ENCODE measurements at places on chromosomes 7 and 10.

DNA sequence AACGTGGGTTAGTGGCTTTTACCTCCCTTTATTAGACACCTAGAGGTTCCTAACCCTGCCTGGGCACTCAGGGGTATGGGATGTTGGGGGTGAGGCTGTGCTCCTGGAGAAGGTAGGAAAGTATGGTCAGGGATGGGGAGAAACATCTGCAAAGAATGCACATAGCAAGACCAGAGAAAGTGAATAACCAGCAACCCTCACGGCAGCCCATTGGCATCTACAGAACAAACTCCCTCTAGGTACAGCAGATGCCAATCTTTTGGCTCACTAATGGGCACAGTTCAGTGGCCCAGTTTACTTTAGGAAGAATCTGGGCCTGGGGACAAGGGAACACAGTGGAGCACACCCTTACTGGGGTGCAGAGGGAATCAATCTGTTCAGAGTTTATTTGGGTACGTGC is 143.9 kb downstream of the JAZF1 start:
- no peak for DNase-seq

DNA sequence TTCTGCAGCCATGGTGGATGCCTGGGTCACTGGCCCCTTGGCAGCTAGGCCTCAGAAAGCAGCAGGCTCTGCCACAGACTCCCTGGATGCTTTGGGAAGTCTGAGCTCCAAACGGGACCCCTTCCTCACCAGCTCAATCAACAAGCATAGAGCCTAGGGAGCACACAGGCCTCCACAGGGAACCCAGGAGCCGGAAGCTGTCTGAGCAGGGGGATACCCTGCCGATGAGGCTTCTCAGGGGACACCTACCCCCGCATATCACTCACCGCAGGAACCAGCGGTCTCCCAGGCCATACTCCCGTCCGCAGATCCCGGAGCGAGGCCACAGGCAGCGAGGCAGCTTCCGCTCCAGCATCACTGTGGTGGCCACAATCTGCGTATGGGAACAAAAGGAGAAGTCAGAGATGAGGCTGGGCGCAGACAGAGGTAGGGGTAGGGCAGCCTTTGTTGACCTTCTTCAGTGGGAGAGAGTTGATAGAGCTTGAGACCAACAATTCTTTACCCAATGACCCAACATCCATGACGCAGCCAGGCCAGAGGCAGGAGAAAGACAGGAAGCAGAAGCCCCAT is 13.4 kb downstream of the TRPV6 start:
- DNase-seq: no peak

DNA sequence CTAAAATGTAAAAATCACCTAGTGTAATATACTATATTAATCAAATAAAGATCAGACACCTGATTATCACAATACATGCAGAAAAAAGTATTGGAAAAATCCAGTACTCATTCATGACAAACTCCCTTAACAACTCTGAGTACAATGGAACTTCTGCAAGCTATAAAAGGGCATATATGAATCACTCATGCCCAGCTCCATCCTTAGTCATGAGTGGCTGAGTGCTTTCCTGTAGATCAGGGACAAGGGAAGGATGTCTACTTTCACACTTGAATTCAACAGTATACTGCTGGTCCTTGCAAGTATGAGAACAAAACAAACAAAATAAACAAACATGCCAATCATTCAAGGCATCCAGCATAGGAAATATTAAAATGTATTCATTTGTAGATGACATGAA is 116.5 kb downstream of the ADARB2 start:
- DNase-seq: no peak

- DNase-seq: no peak
Observed at GRCh38 chr10:82278401-82279182, 403.6 kb downstream of the NRG3 start.

- peak; percentile 19 for DNase-seq
Observed at GRCh38 chr10:97016728-97017473, 168.9 kb downstream of the SLIT1 start.

GRCh38 chr10:121185816-121186455 is 334.8 kb downstream of the WDR11 start:
- DNase-seq: no peak

- DNase-seq: no peak
Observed at GRCh38 chr10:6058682-6059475, 3.3 kb downstream of the IL2RA start.

GRCh38 chr7:54898659-54899340 is 120.0 kb upstream of the EGFR start:
- no peak for DNase-seq

DNA sequence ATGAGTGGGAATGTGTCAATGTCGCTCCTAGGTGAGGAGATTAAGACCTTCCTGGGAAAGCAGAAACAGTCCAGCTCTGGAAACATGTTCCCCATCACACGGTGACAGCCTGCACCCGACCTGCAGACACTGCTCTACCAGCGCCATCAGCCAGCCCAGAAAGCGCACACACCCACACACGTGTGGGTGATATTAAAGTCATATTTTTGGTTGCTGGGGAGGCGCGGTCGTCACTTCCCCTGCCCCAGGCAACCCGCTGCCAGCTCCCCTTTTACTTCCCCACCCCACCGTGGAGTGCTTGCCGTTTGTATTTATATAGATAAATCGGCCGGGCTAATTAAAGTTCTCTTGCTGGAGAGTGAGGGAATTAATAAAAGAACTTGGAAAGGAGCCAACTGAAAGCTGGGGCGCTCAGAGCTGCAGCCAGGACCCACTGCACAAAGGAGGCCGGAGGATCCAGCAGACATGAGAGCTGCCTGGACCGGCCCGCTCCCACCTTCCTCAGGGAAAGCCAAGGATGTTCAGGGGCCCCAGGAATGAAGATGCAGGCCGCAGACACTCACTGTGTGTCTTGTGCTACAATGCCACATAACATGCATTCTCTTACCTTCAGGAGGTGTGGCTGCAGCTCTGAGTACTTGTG is 145.2 kb upstream of the UNC5B start:
- DNase-seq: no peak

DNA sequence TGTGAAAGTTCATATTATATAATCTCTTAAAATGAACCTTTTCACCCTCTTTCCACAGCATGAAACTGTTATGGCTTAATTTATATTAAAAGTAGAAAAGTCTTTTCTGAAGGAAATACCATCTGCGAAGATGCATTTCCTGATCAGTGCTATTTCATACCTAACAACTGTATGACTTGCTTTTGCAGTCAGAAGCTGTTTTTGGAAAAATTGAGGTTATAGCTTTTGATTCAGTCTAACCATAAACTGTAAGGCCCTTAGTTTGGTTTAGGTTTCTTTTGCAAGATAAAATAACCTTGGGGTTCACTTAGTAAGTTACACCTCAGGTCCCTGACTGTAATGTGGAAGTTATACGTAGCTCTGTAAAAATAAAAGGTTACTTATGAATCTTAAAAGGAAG is 22.7 kb upstream of the PARP12 start:
- DNase-seq: no peak

GRCh38 chr10:102673819-102674511 is 29.7 kb downstream of the TRIM8 start:
- peak; percentile 76 for DNase-seq

DNA sequence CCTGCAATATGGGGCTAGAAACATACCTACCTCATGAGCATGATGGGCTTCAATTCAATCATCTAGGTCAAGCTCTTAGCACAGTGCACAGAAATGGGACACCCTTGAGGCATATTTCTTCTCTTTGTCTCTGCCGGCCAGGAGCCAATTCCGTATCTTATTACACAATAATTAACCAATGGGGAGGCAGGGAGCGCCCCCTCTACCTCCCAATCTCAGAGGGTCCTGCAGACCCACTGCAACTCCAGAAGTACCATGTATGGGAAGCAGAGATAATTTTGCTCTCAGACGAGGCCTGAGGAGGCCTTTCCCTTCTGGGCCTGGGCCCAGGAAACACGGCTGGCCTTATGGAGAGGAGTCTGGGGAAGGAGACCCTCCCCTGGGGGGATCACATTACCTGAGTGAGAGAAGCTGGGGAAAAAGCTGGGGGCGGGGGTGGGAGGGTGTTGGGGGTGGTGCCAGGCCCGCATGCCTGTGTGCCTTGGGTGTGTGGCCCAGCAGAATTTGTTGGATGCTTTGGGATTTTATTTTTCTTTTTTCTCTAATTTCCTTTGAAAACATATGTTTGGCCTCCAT is 155.5 kb downstream of the UBE2H start:
- DNase-seq: no peak

- peak; percentile 14 for DNase-seq
Observed at GRCh38 chr7:68678196-68678595, 920.1 kb upstream of the AUTS2 start.

DNA sequence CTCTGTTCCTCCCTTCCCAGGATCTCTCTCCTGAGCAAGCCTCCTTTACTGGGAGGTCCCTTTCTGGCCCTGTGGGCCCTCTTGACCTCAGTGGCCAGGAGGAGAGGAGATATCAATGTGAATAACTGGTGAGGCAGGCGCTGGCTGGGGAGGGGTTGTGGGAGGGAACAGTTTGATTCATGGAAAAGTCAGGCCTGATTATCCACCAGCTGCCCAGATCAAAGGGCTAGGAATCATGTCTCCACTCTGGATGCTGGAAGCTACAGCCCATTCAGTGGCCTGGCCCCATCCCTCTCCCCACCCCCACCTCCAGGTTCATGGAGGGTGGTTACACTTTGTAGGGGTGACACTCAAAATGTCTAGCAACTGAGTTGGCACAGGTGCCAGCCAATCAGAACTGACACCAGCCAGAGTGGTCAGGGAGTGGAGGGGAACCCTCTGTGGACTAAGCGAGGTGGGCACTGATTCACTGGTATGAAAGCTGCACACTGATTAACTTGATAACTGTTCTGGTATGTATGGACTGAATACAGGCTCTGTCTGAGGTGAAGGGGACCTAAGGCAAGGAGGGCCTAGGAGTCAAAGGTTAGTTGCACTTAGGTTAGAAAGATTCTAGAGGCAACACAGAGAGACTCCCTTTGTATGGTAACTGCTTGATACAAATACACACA is 4.8 kb downstream of the PRRT4 start:
- no peak for DNase-seq

- no peak for DNase-seq
Observed at GRCh38 chr7:138243836-138244235, 167.6 kb downstream of the AKR1D1 start.

GRCh38 chr7:90966346-90966745 is 297.9 kb upstream of the FZD1 start:
- DNase-seq: no peak

DNA sequence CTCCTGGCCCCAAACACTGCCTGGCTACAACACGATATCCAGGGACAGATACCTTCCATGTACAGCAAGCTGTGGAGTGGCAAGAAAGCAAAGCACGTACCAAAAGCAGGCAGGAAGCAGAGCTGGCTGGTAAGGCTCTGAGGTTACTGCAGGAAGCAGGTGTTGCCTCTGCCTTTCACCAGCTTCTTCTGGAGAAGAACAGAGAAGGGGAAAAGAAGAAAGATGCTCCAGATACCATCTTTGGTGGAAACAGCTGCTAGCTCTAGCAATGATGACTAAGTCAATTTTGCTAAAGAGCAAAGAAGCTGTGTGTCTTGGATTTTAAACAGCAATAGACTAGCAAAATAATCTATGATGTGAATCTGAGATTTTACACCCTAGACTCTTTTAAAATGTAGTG is 34.9 kb upstream of the PRSS1 start:
- DNase-seq: no peak

DNA sequence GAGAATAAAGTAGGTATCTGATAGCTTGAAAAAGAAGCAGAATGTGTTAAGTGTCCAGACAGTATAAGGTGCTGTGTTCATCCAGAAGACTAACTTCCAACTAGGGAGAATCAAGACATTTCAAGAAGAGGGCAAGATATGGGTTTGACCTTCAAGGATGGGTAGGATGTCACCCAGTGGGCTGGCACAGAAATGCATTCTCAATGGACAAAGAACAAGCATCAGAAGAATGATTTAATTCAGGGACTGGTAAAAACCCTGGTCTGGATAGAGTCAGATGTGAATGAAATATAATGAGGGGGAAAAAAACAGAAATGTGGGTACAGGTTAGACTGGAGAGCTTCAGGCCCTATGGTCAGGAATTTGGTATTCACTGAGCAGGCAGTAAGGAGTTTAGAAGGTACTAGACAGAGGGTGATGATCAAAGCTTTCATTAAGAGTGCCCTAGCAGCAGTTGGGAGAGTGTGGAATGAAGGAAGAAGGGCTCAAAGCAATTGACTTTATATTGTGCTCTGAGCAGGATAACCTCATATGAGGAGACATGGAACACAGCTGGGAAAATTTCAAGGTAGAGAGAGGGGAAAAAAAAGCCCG is 180.7 kb upstream of the ANK3 start:
- DNase-seq: no peak

DNA sequence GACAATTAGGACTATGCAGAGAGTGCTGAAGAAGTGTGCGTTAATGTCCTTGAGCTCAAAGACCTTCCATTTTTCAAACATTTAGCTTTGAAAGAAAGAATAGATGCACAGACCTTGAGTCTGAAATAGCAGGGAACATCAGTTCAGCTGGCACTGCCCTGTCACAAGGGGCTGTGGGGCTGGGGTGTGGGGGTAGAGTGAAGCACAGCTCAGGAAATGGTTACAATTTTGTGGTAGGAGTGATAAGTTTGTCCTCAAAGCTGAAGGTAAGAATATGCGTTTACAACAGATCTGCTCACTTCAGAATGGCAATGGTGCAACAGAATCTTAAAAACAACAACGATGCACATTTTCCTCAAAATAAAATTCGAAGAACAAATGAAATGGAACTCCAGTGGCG is 33.6 kb downstream of the SMKR1 start:
- no peak for DNase-seq

GRCh38 chr7:73995330-73995729 is 32.6 kb upstream of the ELN start:
- DNase-seq: peak; percentile 69

- no peak for DNase-seq
Observed at GRCh38 chr10:101762736-101763135, 13.2 kb downstream of the FGF8 start.

GRCh38 chr10:97095701-97096260 is 90.0 kb downstream of the SLIT1 start:
- no peak for DNase-seq

GRCh38 chr7:55569797-55570196 is 2.5 kb downstream of the VOPP1 start:
- no peak for DNase-seq

GRCh38 chr10:16811765-16812164 is 5.5 kb downstream of the RSU1 start:
- DNase-seq: no peak

GRCh38 chr10:43408331-43408709 is 666 bp downstream of the HNRNPF start:
- no peak for DNase-seq

DNA sequence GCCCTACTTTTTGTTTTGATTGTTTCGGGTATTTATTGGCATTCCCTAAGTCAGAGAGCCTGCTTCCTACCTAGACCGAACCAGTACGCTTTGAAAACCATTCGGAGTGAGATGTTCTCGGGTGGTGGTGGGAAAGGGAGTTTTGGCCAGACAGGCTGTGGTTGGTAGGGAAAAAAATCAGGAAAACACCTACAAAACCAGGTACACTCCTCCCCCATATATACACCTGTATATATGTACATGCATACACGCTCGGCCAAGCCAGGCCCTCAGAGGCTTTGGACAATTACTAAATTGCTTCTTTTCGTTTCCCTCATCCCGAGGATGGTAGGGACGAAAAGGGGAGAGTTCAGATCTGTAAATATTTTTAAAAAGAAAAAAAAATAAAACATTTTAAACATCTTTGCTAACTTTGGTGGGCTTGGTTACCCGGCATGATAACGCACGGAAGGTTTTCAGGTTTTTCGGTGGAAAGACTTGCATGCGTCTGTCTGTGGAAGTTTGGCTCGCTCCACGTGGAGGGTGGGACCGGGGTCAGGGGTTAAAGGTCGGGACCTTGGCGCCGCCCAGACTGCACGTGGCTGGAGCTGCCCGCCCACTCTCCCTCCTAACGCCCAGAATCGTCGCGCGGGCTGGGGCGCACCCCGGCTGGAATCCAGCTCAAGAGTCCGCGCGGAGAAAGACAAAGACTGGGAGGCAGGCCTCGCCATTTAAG is 2.5 kb downstream of the HMX2 start:
- DNase-seq: no peak
